ENCODE measurements at places on chromosomes 2 and 18.

GRCh38 chr18:9474108-9474982 lies 968 bp upstream of the RALBP1 start:
- peak; percentile 84 for DNase-seq

GRCh38 chr2:45210462-45211195 lies 201.4 kb upstream of the SIX2 start:
- no peak for DNase-seq

GRCh38 chr2:69694894-69695849 lies 46.8 kb upstream of the ANXA4 start:
- DNase-seq = peak; percentile 96

DNA sequence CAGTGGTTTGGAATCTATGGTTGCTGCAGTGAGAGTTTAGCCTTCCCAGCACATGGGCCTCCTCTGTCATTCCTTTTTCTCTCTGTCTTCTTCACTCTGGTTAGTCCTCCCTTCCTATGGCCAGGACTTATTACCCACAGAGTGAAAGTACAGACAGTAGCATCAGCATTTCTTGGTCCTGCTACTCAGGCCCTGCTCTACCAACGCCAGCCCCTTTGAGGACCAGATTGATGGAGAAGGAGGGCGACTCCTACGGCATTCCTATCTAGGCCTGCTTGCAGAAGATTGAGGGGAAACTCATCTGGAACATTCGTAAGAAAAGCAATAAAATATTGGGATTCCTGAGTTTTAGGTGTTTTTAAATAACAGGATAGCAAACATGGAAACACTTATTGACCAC lies 43.5 kb downstream of the BMP10 start:
- no peak for DNase-seq

DNA sequence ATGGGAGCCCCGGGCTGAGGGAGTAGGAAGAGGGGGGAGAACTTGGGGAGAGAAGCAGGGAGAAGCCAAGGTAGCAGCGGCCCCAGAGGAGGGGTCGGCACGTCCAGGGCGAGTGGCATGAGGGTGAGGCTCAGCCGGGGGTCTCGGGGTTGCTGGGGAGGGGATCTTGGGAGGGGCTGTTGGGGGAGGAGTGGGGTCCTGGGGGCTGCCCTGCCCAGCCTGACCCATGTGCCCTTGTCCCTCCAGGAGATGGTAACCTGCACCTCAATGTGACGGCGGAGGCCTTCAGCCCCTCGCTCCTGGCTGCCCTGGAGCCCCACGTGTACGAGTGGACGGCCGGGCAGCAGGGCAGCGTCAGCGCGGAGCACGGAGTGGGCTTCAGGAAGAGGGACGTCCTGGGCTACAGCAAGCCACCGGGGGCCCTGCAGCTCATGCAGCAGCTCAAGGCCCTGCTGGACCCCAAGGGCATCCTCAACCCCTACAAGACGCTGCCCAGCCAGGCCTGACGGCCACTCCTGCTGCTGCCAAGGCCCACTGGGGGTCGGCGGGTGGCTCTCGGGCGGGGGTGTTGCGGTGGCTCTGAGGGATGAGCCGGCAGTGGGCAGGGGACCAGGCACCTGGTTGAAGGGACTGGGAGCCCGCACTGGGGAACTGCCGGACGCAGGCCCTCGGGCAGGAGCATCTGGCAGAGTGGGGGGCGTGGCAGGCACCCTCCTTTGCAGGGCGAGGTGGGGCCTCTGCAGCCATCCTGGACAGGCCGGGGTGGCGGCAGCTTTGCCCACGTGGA lies 9.0 kb upstream of the GAL3ST2 start:
- no peak for DNase-seq

- DNase-seq = no peak
These were observed 2.2 kb downstream of the IRS1 start for GRCh38 chr2:226797289-226797988.

GRCh38 chr2:3517948-3518495 lies 1.3 kb downstream of the ADI1 start:
- no peak for DNase-seq

DNA sequence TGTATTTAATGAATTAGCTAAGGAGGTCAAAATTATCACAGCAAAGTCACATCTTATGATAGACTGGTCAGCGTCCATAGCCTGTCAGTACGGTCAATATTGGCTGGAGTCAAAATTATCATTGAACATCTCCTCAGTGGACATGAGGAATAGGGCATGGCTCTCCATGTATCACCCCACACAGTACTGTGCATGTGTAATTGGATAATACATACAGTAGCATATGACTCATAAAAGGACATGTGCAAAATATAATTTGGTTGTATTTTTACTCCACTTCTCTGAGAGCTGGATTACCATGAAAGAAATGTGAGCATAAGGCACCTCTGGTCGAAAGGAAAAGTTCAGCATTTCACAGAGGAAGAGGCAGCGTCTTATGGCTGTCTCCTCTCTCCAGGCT lies 24.9 kb downstream of the ADD2 start:
- peak; percentile 9 for DNase-seq

DNA sequence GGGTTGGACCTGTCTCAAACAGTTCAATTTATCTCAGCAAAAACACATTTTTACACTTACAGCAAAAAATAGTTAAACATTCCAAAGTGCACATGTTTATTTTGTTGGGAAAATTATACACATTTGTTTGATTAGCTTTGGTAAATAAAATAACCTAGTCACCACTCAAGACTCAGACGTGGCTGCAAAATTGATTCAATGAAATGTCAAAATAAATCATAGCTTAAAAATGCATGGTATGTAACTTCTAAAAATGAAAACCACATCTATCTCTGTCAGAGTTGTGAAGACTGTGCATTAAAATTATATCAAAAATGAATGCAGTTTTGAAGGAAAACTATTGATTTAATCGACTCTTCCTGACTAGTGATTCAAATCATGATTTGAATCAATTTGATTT lies 56.7 kb downstream of the GALNT14 start:
- DNase-seq = no peak

DNA sequence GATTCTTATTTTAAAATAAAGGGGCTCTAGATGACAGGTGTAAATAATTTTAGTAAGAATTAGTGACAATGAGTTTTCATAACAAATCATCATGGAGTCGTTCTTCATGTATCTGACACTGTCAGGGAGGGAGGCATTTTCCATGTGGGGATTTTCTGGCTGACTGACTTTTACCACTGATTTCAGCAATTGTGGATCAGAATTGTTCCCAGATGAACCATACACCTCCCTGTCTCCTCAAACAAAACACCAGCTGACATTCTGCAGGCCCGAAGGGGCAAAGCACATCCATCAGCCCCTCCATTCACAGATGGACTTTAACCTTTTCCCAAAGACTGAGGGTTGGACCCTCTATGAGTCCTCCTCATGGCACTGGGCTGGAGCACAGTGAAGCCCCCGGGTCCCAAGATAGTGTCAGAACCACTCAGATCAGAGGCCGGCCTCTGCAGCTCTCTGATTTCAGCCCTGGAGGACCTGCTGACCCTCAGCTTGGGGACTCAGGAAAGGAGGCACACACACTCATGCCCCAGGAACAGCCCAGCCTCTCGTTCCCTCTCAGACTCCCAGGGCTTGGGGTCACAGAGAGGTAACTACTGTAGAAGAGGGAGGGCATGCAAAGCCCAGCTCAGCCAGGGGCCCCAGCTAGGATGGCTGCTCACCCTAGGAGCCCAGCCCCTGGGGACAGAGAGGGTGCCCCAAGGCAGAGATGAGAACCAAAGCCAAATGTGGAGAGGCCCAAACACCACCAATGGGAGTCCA lies 43.2 kb upstream of the LOXHD1 start:
- DNase-seq = no peak

- no peak for DNase-seq
These were observed 1.3 kb upstream of the SCTR start for GRCh38 chr2:119525614-119526013.

DNA sequence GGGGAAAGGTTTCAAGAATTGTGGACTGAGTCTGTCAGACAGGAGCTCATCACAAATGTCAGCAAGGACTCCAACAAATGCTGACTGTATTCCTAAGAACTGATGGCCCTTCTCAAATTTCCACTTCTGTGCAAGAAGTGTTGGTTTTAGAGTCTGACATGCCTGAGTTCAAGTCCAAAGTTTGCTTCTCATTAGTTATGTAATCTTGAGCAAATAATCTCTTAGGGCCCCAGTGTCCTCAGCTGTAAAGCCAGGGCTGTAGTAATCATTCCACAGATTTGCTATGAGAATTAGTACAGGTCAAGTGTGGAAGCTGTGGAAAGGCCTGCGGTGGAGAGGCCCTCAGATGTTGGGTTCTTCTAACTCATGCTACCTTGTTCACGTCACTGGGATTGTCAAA lies 23.9 kb downstream of the MEP1B start:
- DNase-seq = no peak

- no peak for DNase-seq
These were observed 6.0 kb downstream of the KRCC1 start for GRCh38 chr2:88049622-88050021.

DNA sequence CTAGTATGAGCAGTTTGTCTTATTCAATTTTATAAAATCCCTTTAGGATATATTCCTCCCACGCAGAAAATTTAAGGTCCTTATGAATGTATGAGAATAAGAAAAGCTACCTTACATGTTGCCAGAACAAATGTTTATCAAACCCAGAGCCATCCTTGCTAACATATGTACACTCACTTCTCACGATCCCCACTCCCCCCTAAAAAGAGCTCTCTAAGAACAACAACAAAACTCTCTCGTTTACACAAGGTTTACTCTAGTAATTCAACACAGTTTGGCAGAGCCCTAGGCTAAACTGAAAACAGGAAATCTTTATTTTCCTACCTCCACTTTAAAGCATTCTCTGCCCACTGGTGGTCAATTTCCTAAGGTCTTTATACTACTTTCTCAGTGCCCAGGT lies 504.9 kb downstream of the ZEB2 start:
- no peak for DNase-seq

- DNase-seq = no peak
These were observed 143.5 kb upstream of the RBBP8 start for GRCh38 chr18:22789600-22789999.

DNA sequence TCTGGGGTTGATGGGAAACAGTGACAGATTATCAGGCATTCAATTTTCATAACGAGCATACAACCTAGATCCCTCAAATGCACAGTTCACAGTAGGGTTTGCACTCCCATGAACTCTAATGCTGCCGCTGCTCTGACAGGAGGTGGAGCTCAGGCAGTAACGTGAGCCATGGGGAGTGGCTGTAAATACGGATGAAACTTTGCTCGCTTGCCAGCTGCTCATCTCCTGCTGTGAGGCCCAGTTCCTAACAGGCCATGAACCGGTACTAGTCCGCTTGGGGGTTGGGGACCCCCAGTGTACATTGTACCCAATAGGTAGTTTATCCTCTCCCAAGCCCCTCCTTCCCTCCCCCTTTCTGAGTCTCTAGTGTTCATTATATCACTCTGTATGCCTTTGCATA lies 94.6 kb downstream of the PTH2R start:
- DNase-seq = no peak

DNA sequence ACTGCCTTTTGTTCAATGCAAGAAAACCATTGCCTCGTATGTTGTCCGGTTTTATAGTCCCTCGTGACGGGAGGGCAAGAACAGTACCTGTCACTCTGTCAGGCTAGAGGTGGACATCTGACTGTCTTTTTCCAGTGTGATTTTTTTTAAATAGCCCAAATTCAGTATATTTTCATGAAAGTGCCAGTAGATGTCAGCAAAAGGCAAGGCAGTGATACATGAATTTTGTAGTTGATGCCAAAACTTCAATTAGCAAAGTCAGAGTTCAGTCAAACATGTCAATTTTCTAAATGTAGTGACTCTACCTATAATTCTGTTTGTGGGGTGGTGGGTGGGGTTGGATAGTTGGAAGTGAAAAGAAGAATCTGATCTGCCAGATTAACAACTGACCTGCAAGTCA lies 296.0 kb upstream of the MC4R start:
- no peak for DNase-seq

GRCh38 chr2:216503697-216504375 lies 5.2 kb downstream of the RPL37A start:
- no peak for DNase-seq

GRCh38 chr2:102141011-102141943 lies 1.3 kb upstream of the IL1R1 start:
- peak; percentile 94 for DNase-seq

DNA sequence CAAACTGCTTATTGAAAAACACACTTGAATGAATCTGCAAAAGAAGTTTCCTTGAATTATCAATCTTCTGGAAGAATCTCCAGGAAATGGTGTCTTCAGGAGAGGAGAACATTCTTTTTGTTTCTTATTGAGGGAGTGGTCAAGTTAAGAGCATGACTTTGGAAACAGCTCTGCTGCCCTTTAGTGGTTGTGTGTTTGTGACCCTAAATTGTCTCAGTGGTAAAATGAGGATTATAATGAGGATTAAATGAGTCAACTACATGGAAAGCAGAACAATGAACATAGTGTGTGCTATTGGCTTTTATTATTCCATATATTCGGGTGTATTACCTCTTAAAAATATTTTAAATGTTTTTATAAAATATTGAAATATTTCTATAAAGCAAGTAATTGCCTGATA lies 44.8 kb upstream of the TANC1 start:
- DNase-seq = no peak

DNA sequence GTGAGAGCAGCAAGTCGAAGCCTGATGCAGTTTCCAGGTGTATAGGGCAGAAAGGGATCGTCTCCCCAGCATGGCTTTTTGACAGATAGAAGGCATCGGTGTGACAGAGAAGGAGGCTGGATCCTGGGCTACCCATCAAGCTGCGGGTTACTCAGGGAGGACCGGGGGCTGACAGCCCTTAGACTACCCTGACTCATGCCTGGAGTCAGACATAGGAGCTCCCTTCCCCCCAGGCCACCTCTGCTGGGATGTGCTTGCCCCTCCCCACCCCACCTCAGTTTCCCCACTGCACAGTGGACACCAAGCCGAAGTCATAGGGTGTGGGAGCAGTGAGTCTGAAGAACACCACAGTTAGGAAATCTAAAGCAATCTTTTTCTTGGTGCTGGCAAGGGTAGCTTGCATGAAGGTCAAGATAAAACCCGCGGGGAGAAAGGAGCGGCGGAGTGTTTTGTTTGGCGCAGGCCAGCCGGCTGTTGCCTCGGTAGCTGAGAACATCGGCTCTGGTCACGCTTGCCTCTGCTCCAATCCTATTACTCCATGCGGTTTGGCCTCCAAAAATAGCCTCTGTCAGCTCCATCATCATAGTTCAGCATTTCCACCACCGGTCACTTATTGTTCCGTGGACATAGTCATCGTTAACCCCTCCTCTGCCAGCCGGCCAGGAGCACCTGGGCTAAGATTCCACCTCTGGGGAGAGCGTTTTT lies 169.2 kb upstream of the GLI2 start:
- DNase-seq = peak; percentile 63

GRCh38 chr2:120481446-120482194 lies 135.7 kb downstream of the INHBB start:
- DNase-seq = no peak

- no peak for DNase-seq
These were observed 677.7 kb upstream of the CDH7 start for GRCh38 chr18:65073060-65073550.
